EH (cell line): ENCODE measurements at places on chromosomes 12 and 14.

DNA sequence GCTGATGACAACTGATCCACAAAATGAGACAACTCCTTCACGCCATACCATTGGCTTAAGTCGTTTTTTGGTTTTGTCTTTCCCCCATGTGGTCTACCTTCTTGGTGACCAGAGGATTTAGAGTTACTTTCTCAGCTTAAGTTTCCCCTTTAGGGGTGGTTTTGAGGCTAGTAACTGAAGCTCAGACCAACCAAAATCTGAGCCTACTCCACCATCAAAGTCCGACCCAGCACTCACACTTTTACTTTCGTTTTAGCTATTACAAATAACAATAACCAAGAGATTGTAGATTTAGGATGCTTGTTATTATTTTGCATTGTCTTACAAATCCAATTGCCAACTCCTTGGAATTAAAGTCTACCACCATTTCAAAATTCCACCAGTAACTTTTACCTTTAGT lies 130.6 kb upstream of the MDM1 start:
- no peak for DNase-seq

- DNase-seq = peak; percentile 21
These were observed 11.4 kb downstream of the DLGAP5 start for GRCh38 chr14:55180006-55180405.

DNA sequence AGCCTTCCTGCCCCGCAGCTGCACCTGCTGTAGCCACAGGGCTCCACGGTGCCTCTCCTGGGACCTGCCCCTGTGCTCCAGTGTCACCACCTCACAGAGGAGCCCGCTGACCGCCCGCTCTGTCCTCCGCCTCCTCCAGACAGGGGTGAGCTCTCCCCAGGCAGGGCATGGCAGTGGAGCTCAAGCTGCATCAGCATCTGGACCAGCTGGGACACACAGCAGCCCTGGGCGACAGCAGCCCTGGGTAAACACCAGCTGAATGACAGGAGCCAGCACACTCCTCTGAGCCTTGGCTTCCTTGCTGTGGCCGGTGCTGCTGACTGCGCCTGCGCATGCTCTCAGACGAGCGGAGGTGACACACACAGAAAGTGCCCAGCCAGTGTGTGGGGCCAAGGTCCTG lies 22.0 kb downstream of the CHGA start:
- DNase-seq = no peak

- no peak for DNase-seq
These were observed 375.7 kb downstream of the NELL2 start for GRCh38 chr12:44500423-44500822.
